Germinal center (tissue), 1 donor: ENCODE measurements at places on chromosomes 11 and 22.

- no peak for DNase-seq
Observed at GRCh38 chr11:133619973-133620372, 87.7 kb upstream of the OPCML start.

DNA sequence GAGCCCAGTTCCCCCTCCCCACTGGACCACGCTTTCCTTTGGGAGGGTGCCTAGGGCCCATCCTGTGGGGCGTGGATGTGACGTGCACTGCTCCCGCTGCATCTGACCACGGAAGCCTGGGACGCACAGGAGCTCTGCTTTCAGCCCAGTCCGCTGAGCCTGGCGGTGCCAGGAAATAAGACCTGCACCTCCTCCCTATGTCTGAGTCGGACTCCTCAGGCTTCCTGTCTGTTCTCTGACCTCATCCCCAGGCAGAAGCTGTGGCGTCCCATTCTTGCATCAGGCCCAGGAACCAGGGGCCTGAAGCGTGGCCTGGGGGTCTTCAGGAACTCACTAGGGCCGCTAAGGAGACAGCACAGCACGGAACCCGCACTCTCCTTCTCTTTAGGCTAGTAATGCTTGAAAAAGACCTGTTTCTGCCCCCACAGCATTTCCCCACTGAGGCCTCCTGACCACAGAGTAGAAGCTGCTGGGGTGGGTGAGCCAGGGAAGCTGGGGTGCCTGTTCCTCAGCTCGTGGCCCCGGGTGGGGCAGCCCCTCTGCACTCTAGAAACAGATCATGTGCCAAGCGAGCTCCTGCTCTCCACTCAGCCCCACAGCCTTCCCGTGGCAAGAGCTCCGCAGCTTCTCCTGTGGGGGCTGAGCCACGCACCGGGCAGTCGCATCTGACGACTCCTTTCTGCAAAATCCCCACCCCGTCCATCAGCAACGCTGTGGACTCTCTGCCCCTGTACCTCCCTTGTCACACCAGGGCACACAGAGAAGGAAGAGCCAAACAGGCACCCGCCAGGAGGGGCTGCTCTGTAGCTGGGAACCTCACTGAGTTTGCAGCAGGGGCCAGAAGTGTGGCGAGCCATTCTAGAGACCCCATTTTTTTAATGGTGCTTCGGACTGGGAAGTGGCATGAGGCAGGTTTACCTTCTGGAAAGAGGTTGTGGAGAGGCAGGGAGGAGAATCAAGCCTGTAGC, 22.6 kb downstream of the MOV10L1 start:
- no peak for DNase-seq

- no peak for DNase-seq
Observed at GRCh38 chr11:34185926-34186841, 80.8 kb downstream of the NAT10 start.

GRCh38 chr11:114017723-114018122, 41.8 kb upstream of the ZBTB16 start:
- no peak for DNase-seq

GRCh38 chr22:50701076-50701419, 28.4 kb downstream of the SHANK3 start:
- DNase-seq: no peak

GRCh38 chr22:31537019-31537535, 40.7 kb downstream of the SFI1 start:
- DNase-seq: no peak

- DNase-seq: no peak
Observed at GRCh38 chr11:3046190-3046589, 11.0 kb downstream of the CARS1 start.

- no peak for DNase-seq
Observed at GRCh38 chr11:19686234-19686633, 26.4 kb upstream of the NAV2 start.

GRCh38 chr11:84747871-84748270, 879.3 kb downstream of the DLG2 start:
- no peak for DNase-seq

DNA sequence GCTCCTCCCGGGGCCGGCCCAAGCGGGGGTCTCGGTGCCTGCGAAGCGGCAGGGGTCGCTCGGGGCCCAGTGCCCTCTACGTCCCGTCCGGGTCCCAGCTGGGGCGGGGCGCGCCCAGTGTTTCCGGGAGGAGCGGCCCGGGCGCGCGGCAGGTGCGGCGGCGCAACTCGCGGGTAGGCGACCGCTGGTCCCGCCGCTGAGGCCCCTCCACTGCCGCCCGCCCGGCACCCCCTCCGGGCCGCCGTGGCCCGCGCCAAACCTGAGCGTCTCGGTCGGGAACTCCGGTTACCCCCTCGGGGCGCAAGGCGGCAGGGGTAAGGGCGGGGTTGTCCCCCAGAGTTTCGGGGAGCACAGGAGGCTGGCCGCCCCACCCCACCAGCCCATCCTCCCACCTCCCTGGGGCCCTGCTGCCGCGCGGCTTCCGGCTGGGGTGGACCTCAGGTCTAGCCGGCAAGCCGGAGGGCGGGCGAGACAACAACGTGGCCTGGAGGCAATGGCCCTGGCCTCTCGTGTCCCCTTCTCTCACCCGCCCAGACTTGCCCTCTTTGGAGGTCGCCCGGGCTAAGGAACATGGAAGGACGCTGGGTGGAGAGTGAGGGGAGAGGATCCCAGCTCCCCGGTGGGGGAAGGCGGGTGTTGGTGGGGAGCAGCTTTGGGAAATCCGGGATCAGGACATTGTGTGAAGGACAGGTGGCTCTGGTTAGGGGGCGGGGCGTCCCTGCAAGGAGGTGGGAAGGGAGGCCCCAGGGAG, 398 bp upstream of the CRACR2B start:
- DNase-seq: no peak

DNA sequence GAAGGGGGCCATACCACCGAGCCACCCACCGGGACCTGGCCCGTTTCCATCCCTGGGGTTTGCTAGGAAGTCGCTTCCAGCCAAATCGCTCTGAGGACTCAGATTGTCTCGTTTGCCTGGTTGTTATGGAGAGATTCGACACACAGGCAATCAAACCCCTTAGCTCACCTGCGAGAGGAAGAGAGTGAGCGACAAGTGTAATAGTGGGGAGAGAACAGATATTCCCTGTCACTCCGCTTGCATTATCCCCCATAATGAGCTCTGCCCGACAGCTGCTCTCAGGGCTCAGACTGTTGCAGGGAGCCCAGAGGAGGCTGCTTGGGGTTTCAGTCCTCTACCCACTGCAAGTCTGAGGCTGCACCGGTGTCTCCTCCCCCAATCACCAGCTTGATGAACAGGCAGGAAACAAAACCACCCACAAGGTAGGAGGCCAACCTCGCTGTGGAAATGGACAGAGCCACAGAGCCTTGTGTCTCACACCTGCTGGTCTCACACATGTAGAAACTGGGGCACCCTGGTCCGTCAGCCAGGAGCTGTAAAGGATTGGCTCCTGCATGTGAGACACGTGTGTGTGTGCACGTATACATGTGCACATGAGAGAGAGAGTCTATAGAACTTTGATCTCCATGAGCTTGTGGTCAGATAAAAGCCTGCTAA, 351.1 kb downstream of the BUD13 start:
- DNase-seq: no peak

DNA sequence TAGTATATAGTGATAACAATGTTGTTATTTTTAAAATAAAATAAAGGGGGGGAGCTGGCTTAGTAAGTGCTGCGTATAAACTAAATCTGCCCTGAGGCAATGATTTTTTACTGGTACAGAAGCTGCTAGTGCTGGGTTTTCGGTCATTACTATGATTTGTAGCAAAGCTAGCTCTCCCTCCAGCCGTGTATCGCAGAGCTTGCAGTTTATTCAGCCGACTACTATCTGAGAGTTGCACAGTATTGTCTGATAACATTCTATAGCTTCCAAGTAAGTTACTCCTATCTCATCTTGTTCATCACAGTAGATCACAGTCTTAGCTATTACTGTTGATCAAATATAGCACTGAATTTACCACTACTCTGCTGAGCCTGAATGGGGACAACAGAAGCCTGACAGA, 805.5 kb upstream of the ARHGAP42 start:
- DNase-seq: no peak

GRCh38 chr11:7609521-7609920, 63.8 kb downstream of the CYB5R2 start:
- DNase-seq: no peak

DNA sequence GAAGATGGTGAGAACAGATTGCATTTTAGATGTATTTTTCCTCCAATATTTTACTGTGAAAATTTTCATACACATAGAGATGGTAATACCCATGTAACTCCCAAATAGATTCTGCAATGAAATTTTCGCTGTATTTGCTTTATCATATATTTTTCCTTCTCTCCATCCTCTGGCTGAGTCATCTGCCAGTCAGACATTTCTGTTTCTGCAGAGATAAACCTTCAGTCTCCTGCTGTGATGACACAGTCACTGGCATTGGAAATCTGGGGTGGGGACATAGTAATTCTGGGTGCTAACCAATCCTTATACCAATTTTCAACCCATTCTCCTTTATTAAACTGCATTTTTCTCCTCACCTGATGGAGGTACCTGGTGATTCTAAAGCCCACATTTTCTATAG, 33.7 kb downstream of the SVIP start:
- DNase-seq: no peak

DNA sequence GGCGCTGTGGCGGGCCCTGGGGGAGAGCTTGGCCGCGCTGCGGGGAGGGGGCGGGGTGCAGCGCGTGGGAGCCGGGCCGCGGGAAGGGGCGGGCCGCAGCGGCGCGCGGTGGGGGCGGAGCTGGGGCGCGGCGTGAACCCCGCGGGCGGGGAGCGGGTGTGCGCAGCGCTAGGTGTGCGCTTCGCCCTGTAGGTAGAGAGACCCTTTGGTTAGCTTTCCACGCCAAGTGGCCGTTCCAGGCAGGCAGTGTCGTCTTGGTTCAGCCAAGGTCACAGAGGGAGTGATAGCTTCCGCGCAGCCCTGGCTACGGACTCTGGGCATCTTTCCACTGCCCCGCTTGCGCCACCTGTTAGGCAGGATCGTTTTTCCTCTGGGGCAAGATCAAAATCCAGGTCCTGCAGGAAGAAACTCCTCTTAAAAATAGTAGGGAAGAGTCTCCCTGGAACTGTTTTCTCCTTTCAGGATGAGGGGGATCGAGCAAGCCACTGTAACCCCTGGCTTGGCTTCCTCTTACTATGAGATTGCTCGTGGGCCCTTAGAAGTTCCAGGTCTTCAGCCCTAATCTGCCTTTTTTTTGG, 434 bp downstream of the BANF1 start:
- peak; percentile 85 for DNase-seq

- DNase-seq: no peak
Observed at GRCh38 chr22:21807544-21808529, 59.6 kb downstream of the MAPK1 start.

DNA sequence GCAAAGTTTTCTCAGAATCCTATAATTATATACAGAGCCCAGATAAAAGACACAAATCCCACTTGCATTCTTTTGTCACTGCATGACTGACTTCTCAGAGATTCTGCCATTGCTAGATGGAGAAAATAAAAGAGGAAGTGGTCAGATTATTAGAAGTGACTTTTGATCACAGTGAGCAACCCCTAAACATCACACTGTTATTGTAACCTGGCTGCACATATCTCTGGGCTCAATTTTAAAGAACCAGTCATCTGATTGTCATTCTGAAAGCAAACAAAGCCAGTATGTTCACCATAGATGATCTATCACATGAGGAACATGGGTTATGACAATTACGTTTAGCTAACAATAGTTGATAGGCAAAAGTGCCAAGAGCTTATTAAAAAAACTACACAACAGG, 47.8 kb downstream of the COPB1 start:
- peak; percentile 37 for DNase-seq

DNA sequence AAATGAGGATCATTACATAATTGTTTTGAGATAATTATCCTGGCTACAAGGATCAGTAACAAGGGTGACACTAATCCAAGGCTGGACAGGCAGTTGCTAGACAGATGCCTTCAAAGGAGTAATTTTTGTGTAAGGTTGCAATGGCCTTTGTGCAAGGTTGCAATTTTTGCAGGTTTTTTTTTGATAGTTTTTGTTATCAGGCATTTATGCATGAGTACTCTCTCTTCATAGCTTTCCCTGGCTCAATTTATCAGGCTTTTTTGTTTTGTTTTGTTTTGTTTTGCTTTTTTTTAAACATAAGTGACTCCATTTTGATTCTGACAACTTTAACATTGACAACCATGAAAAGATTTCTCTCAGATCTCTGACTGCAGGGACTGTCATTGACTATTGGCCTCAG, 110.2 kb downstream of the SWAP70 start:
- DNase-seq: no peak
